ENCODE measurements at places on chromosomes 11 and 22.

- DNase-seq = no peak
Observed at GRCh38 chr11:98434296-98434695, 586.5 kb upstream of the CNTN5 start.

DNA sequence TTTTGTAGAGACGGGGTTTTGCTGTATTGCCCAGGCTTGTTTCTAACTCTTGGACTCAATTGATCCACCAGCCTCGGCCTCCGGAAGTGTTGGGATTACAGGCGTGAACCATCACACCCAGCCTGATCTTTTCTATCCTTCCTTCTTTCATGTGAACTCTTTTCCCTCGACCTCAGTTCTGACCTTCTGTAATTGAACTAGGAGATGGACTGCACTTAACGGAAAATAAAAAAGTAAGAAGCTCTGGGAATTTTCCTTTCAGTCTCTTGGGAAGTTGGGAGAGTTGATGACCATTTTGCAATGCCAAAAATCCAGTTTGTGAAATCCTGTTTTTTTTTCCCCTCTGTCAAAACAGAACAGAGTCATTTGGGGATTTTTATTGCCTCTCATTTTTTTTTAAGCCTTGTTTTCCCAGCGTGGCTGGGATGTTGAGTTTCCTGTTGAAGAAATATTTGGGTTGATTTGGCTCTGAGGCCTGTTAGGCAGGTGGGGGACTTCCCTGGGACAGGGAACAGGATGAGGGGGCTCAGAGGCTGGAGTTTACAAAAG, 26.9 kb upstream of the CYB5R3 start:
- no peak for DNase-seq

GRCh38 chr11:96329419-96329818, 13.6 kb downstream of the MAML2 start:
- DNase-seq = no peak

DNA sequence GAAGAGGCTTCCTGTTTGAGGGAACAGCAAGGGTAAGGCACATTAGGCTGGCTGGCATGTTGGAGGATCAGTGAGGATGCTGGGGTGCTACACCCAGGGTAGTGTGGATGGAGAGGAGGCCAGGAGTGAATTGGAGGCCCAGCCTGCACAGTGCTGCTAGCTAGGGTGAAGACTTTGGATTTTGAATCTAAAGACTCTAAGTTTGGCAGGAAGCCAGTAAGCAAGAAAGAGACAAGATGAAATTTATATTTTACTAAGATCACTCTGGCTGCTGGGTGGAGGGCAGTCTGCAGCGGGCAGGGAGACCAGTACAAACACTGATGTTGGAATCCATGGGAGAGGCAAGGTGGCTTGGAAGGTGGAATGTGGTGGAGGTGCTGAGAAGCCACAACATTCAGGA, 43.6 kb downstream of the TSPAN18 start:
- DNase-seq = peak; percentile 30

GRCh38 chr22:20636945-20637344, 129.5 kb downstream of the MED15 start:
- DNase-seq = no peak

- peak; percentile 84 for DNase-seq
Observed at GRCh38 chr22:39471381-39472141, 14.7 kb downstream of the MGAT3 start.

- DNase-seq = no peak
Observed at GRCh38 chr11:64866173-64866491, 12.3 kb downstream of the EHD1 start.

DNA sequence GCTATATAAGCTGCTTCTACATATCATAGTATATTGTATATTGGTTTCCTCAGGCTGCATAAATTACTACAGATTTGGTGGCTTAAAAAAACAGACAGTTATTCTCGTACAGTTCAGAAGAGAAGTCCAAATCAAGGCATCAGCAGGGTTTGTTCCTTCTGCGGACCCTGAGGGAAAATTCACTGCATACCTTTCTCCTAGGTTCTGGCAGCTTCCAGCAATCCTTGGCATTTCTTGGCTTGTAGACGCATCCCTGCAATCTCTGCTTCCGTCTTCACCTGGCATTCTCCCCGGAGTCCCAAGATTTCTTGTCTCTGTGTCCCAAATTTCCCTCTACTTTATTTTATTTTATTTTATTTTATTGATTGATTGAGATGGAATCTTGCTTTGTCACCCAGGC, 142.8 kb downstream of the COMMD9 start:
- DNase-seq = peak; percentile 86

- peak; percentile 77 for DNase-seq
Observed at GRCh38 chr22:32204040-32204855, 625 bp downstream of the RFPL2 start.

DNA sequence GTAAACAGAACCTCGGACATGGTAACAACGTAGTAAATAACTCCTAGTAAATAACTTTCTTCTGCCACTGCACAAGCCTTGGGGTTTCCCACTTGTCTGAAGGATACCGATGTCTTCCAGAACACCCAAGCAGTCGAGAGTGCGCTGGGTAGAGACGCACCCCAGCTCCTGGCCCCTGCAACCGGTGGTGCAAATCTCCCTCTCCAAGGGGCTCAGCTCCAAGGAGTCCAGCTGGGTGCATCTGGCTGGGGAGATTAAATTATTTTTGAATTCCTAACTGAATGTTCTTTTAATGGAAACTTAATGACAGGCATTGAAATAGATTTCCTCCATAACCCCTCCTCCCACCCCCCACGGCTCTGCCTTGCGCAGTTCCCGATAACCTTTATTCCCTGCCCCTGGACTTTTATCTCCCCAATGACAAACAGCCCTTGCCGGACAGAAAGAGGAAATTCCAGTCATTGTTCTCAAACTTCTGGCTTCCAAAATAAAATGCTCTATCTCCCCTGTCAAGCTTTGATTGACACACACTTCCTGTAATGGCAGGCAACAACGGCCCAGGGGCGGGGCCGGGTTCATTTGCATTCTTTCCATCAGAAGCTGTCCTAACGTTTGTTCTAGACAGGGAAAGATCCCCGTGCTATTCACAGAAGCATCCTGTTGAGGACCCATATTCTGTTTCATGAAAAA, 31.2 kb downstream of the KCNJ1 start:
- peak; percentile 66 for DNase-seq

DNA sequence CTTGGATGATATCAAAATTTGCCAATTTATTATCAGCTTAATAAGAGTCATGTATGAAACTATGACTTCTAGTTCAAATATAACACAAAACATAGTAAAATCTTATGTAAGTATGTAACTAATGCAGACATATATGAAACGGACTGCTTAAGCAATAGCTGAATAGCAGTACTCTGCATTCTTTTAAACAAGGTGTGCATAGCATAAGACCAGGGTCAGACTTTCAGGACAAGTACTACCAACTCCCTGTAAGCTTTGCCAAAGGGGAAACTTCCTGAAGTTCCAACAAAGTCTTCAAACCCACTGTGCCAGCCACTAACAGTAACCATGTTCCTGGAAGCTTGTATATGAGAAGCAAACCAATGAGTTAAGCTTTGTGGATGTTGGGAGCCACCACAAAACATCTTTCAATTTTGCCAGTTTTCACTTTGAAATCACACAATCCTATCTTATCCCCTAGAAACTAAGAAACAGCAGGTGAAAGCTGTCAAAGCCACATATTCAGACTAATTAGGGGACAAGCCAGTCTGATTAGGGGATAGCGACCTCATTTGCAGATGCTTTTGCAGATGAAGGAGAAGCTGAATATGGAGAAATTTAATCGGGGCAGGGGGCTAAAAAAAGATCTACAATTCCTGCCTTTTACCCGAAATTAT, 13.3 kb downstream of the RBFOX2 start:
- DNase-seq = no peak

DNA sequence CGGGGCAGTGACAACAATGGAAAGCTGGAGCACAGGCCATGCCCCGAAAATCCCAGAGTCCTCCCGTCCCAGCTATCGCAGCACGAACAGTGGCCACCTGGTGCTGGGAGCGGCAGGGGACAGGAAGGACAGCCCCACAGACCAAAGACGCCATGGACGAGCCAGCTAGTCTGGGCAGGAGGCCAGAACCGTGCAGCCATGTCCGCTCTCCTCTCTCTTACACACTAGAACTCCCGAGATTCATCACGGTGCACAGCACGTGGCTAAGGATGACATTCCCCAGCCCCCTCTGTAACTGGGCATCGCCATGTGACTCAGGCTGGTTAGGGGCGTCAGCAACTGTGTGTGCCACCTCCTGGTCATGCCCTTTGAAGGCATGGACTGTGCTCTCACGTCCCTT, 4.6 kb downstream of the CDPF1 start:
- DNase-seq = no peak

DNA sequence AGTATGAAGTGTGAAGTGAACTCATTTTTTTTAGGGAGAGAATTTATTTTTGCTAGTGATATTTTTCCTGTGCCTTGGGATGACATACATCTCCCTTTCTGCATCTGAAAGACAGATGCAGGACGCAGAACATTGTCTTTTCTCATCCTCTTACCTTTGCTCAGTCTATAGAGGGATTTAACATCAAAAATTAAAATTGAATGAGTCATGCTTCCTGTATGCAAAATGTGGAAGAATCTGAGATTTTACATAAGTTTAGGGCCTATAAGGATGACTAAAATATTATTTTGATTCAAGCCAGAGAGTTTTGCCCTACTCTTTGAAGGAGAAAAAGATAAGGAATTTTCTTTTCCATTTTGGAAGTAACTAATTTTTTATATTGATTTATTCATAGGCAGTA, 27.3 kb downstream of the XRCC6 start:
- DNase-seq = no peak

GRCh38 chr11:2904153-2905052, 18.8 kb upstream of the CDKN1C start:
- DNase-seq = no peak

DNA sequence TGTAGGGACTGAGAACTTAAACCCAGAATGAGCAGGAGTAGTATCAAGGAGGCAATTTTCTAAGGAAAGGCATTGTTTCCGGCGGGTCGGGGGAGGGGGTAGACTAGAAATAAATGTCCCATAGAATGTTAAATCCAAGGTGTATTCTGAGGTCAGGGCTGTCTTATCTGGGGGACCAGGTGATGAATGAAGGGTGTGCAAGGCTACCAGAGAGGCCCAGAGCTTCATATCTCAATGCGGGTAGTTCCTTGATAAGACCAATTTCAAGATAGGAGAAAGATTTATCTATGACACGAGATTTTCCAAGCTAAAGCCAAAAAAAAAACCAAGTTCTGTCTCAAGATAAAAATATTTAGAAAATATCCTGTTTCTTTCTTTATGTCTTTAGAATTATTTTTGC, 8.3 kb upstream of the RCE1 start:
- peak; percentile 7 for DNase-seq

- no peak for DNase-seq
Observed at GRCh38 chr11:72940417-72940816, 126.2 kb downstream of the ATG16L2 start.

GRCh38 chr11:71947498-71947897, 18.7 kb downstream of the RNF121 start:
- DNase-seq = no peak

DNA sequence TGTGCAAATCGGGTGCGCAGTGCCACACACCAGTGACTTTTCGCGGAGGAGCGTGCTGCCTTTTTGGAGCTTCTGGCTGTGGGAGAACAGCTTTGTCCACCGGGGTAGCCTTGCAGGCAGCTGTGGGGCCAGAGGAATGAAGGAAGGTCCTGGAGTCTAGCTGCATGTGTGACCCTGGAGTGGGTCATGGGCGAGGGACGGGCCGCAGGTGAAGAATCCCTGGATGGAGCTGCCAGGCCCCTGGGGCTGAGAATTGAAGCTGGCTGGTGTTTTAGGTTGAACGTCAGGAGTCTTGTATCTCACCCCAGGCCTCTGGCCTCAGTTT, 8.6 kb downstream of the CCND1 start:
- no peak for DNase-seq

DNA sequence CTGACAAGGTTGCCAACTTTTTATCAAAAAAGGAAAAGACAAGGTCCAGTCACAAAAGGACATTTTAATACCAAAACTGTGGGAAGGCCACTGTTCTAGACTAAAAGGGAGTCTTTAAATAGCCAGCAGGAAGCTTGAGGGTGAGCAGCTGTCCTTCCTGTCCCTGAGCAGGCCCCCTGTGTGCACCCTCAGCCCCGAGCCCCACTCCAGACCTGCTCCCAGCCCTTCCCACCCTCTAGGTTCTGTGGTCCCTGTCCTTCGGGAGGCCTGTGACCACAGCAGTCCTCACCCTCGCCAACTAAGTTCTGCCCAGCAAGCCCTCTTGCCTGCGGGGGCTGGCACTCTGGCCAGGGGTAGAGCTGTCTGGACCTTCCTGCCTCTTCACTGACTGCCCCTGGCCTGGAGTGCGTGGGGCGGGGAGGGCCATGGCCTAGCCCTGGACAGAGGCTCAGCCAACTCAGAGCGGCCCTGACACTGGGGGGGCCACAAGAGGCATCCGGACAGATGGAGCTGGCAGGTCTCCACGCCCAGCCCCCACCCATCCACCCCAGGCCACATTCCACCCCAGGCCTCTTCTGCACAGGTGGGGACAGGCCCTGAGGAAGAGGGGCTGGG, 1.6 kb upstream of the PLXNB2 start:
- DNase-seq = no peak

- DNase-seq = no peak
Observed at GRCh38 chr11:82995235-82995634, 76.5 kb downstream of the RAB30 start.

DNA sequence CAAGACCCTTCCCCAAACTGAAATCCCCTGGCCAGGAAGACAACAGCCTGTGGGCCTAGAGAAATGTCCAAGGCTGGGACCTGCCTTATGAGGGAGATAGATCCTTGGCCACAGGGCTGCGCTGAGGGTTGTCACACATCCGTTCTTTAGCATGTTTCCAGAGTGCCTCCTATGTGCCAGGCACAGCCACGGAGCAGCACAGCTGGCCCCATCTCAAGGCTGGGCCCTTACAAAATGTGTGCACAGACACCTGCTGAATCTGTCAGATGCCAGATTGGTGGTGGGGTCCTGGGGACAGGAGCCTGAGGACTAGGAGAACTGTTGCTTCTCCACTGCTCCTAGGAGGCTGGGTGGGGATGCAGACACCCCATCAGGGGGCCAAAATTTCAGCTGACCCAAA, 11.2 kb downstream of the GRIK4 start:
- no peak for DNase-seq

GRCh38 chr11:25218036-25218435, 721.2 kb downstream of the LUZP2 start:
- DNase-seq = no peak

GRCh38 chr11:134339756-134340155, 8.0 kb downstream of the GLB1L2 start:
- peak; percentile 45 for DNase-seq

GRCh38 chr22:45441138-45441537, 27.6 kb downstream of the RIBC2 start:
- peak; percentile 82 for DNase-seq

- DNase-seq = no peak
Observed at GRCh38 chr11:43602670-43603069, 77.9 kb upstream of the HSD17B12 start.

GRCh38 chr22:31938296-31938695, 6.0 kb upstream of the YWHAH start:
- DNase-seq = no peak
